ENCODE measurements at places on chromosomes 1 and 21.
A peak's percentile ranks its signal among the peaks of the same experiment; 100 is the strongest.

- DNase-seq = no peak
These were observed 125.9 kb downstream of the MRPS6 start for GRCh38 chr21:34199121-34199910.

- DNase-seq = no peak
These were observed 130.0 kb upstream of the TNR start for GRCh38 chr1:175873290-175873935.

- DNase-seq = no peak
These were observed 6.3 kb upstream of the INAVA start for GRCh38 chr1:200888349-200888838.

- no peak for DNase-seq
These were observed 71.7 kb upstream of the ZBTB18 start for GRCh38 chr1:243979396-243979795.

GRCh38 chr1:201552941-201553351 lies 14.0 kb downstream of the NAV1 start:
- DNase-seq = no peak

DNA sequence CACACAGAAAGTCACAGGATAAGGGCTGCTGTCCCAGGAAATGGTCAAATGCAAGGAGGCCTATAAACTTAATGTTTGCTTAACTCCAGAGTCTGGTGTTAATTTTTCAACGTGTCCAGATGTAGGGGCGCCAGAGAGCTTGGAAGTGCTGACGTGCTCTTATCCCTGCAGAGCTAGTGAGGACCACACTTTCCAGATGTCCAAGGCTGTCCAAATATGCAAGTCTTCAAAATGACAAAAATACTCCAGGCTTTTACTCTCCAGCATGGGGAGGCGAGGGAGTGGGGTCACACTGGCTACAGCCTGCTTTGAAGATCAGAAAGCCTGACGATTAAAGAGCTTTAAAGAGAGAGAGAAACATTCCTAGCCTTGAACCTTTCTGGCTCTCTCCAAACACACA lies 57.6 kb downstream of the ABCA4 start:
- DNase-seq = no peak

GRCh38 chr1:207031016-207031415 lies 1.5 kb downstream of the C1orf116 start:
- DNase-seq = no peak

GRCh38 chr1:221397141-221397540 lies 344.7 kb downstream of the DUSP10 start:
- DNase-seq = no peak

DNA sequence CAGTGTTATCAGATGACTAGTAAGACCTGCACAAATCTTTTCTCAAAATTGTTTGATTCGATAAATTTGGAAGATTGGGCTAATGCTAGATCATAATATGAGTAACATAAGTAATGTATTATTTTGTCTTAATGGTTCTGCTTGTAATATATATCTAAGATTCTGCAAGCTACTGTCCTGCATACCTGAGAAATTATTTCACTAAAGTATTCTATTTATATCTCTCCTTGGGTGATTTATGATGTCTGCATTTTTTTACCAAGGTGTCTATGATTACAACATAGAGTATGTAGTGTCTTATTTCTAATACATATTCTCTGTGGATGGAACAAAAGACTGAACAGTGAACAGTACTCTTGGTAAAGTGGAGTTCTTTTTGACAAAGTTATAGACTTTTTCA lies 166.6 kb downstream of the CLEC20A start:
- DNase-seq = no peak

DNA sequence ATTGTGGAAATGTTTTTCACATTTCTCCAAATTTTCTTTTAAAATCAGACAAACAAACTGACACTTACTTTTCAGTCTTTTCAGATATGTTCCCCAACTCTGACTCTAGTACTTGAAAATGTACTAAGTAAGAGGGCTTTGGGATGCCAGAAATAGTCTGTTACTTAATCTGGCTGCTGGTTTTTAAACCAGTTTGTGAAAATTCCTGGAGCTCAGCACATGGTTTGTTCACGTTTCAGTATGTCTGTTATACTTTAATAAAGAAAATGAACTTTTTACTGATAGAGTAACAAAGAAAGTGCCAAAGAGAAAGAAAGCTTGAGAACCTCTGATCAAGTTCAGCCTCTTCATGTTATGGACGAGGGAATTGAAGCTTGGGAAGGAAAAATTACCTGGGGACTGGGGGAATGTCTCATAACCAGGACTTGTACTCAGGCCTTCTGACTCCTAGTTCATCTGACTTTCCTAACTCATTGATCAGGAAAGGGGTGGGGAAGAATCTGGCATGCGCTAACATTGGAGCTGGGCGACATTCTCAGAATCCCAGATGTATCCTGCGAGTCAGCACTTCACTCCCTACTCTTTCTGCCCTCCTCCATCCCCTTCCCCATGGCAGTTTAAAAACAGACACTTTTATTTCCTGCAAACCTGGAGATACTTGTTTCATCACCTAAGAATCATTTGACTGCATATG lies 30.8 kb upstream of the DNAJC6 start:
- no peak for DNase-seq

DNA sequence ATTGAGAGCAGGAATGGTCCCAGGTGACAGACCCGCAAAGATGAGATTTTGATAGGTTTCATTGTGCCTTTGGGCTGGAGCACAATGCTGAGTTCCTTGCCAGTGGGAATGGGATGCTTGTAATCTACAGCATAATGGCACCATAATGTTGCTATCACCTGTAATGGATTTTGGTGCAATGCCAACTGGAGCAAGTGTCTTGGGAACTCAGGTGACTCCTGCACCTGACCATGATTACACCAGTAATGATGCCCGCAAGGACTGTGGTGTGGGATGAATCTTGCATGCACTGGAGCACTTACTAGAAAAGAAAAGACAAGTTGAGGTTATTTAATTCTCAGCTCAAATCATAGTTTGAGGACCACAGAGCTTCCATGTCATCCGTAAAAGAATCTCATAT lies 96.7 kb downstream of the PTPRU start:
- DNase-seq = no peak

- DNase-seq = no peak
These were observed 576.0 kb downstream of the KIF26B start for GRCh38 chr1:245730801-245731200.

GRCh38 chr1:241332037-241332409 lies 25.0 kb downstream of the RGS7 start:
- DNase-seq = no peak

GRCh38 chr1:78432016-78432415 lies 58.8 kb upstream of the PTGFR start:
- no peak for DNase-seq

DNA sequence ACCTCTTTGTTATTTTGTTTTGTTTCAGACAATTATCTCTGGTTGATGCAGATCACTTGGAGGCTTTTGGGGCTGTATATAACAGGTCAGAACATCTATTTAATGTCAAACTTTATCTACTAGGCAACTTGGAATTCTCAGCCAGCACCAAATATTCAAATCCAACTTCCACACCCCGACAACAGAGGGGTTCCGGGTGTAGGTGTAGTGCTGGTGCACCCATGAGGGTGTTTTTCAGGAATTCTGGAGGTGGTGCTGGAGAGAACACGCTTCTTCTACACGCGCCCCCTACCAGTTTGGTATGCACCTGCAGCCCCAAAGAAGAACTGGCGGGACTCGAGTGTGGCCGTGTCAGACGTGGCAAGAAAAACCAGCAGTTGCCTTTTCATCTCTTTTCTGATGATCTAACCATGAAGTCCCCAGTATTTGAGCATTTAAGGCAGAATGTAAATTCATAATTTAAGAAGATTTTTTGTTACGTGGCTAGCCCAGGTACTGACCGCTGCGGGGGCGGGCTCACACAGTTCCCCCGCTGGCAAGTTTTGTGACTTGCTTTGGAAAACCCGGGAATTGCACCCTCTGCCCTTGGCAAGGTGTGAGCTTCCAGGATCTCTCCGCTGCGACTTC lies 462 bp upstream of the TLCD4 start:
- peak; percentile 71 for DNase-seq

DNA sequence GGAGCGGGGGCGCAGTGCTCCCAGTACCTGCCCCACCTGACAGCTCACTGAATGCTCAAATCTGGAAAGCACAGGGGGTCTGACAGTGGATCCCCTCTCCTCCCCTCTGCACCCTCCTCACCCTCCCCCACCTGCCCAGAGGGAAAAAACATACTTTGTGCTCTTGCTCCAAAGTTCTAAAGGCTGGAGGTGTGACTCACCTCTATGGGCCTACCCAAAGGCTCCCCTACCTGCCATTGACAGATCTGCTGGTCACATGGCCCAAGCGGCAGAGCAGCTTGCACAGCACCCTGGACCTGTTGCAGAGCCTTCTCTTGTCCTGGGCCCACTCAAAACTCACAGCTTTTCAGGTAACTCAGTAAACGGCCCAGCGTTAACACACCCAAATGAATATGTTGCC lies 55.7 kb downstream of the ADSS2 start:
- no peak for DNase-seq

DNA sequence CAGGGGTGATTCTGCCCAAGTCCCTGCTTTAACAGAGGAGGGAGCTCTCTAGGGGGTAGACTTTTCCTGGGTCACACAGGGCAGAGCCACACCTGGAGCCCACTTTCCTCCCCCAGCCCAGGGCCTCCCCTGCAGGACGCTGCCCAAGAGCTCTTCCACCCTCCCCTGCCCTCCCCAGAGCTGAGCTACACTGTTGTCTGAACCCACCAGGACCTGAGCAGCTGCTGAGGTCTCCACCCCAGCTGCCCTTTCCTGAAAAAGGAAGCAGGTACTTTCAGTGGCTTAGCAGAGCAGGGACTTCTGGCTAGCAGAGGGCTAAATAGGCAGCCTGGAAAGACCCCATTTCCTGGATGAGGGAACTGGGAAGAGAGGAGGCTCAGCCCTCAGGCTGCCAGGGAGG lies 169.3 kb upstream of the ETV3 start:
- no peak for DNase-seq

DNA sequence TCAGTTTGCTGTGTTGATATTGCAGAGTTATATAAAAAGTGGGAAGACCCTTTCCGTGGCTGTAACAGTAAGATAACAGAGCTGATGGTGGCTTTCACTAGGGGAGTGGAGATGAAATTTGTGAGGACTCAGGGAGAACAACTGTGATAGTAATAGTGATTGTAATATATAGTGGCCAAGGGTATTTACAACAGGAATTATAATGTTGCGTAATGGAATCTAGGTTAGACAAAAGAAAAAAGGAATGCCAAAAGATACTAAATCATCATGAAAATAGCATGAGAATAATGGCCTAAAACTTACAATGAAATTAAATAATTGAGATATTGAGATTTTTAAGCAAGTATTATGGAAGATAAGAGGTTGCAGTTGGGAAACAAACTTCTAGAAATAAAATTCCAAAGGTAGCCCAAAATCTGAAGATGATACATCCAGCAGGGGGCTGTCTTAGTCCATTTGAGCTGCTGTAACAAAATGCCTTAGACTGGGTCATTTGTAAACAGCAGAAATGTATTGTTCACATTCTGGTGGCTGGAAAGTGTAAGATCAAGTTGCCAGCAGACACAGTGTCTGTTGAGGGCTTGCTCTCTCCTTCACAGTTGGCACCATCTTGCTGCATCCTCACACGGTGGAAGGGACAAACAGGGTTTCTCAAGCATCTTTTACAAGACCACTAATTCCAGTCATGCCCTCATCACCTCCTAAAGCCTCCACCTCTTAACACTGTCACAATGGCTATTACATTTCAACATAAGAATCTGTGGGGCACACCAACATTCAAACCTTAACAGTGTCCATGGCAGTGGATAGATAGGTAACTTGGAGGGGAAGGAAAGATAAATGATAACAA lies 711.2 kb downstream of the MRPL39 start:
- peak; percentile 2 for DNase-seq

GRCh38 chr1:84427250-84428188 lies 29.2 kb downstream of the DNASE2B start:
- DNase-seq = no peak

GRCh38 chr1:205733438-205734175 lies 16.4 kb downstream of the NUCKS1 start:
- DNase-seq = no peak

DNA sequence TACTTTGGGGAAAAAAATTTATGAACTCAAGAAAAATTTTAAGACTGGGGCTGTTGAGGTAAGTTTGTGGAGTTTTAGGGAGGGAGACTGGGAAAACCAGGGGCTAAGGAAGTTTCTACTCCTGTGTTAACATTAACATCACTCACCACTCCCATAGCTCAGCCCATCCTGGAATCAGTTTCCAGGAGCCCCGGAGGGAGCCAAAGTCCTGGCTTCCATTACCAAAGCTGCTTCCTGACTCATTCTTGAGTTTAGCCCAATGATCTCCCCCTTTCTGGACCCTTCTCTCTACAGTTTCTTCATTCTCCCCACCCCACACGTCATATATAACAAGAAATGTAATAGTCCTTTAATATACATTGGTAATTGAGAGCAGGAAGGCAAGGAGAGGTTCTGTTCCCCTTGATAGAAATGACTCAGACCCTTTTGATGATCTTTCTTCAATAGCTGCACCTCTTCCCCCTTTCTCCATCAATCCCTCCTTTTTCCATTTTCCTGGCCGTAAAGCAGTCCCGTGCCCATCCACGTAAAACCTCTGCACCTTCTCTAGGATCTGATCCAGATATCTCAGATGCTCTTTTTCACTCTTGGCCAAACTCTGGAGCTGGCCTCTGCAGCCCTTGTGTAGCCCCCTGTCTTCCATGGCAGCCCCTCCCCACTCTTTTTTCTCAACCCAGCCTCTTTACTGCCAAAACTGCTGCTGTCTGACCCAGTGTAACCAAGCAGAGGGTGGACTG lies 4.6 kb upstream of the PIAS3 start:
- no peak for DNase-seq

- DNase-seq = no peak
These were observed 83.2 kb upstream of the HOOK1 start for GRCh38 chr1:59731591-59731990.

- DNase-seq = no peak
These were observed 25.3 kb upstream of the ETV3 start for GRCh38 chr1:157163273-157164127.
